ENCODE measurements at places on chromosomes 5 and 9.
A peak's percentile ranks its signal among the peaks of the same experiment; 100 is the strongest.

- no peak for DNase-seq
These were observed 39.0 kb upstream of the POC5 start for GRCh38 chr5:75756211-75756610.

DNA sequence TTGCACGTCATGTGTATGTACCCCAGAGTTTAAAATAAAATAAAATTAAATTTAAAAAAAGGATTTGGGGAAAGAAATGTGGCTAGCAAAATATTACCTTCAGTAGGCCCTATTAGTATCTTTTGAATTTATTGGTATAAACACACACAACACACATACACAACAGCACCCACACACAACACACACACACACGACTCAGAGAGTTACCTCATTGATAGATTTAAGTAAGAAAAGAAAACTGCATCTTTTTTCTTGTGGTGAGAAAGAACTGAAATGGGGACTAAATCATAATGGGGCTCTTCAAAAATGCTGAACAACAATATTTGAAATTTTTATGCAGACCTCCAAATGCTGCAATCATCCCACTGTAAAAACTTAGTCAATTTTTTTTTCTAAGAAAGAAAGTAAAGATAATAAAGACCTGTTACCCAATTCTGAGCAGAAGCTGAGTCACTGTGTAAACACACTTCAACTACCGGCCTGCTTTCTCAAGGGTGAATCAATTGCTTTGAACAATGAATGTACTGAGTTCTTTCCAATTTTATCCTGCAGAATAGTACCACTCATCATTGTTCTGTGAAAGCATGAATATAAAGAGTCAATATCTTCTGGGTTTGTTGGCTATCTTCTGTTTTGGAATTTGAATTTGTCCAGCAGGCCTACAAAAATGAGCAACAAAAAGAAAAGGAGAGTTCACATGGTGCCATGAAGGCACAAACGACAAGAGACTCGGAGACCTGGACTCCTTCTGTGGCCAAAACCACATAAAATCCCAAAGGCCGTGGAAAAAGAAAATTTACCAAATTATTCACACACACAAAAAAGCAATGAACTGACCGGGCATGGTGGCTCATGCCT is 57.9 kb upstream of the CCNG1 start:
- no peak for DNase-seq

DNA sequence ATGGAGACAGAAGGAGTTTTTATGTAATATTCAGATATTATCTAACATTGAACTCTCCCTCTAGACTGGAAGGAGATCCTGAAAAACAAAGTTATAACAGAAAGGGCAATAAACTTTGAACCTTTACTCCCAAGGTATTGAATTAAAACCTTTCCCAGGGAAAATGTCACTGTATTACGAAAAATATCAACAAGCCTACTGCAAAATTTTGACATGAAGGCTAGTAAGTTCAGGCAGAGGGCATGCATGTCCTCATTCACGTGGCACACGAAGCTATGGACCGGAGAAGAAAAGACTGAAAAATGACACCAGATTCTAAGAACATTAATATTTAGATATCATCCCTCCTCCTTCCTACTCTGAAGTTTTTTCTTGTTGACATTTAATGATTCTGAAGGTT is 638.8 kb downstream of the LRRC70 start:
- no peak for DNase-seq

- no peak for DNase-seq
These were observed 113.7 kb downstream of the TRIO start for GRCh38 chr5:14256756-14257393.

- no peak for DNase-seq
These were observed 42.7 kb downstream of the SECISBP2 start for GRCh38 chr9:89361031-89361430.

DNA sequence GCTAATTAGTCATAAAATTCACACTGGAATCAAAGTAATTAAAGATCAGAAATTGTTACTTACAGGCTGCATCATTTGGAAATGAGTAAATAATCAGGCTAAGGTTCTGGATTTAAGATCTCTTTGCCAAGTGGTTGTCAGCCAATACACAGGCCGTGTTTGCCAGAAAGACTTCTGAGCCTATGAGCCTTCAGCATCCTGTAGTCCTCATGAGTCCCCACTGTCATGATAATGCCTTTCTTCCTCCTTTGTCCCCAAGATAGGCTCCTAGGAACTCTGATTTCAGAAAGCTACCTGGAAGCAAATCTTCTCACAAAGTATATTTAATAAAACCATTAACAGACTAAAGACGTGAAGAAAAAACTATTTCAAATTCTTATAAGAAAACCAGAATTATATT is 810.5 kb downstream of the DNAH5 start:
- DNase-seq: no peak

DNA sequence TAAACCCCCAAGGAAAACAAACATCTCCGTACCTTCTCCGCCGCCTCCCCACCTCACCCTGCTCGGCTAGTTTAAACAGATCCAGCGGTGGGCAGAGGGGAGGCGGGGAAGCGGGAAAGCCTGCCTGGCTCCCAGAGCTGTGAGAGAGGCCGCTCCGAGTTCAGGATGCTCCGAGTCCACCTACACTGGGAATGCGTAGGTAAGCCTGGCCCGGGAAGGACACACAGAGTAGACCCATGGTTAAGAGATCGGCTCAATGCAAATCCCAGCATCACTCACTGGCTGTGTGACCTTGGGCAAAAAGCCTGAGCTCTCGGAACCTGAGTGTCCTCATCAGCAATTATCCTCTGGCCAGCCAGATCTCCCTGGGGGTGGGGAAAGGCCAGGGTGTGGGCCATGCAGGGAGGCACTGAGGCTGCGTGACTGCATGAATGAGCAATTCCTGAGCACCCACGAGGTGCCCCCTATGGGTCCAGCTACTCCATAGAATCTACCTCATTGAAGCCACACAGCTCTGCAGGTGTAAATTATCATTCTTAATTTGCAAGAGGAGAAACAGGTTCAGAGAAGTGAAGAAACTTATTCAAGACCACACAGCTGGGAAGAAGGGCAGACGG is 30.5 kb upstream of the LMX1B start:
- no peak for DNase-seq

DNA sequence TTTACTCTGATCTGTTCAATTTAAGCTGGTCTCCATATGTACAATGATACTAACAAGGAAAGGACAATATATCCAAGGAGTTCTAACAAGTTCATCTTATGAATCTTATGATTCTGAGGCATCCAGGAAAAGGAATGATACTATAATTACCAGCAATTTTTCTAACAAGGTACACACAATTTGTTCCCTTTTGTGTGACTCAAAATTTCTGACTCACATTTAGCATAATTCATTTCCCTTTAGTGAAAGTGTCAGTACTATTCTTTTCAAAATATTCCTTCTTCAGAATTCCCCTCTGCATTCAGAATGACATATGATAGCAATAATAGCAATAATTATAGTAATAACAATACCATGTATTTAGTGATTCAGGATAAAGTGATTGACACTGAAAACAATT is 594.8 kb downstream of the DMRTA1 start:
- no peak for DNase-seq

DNA sequence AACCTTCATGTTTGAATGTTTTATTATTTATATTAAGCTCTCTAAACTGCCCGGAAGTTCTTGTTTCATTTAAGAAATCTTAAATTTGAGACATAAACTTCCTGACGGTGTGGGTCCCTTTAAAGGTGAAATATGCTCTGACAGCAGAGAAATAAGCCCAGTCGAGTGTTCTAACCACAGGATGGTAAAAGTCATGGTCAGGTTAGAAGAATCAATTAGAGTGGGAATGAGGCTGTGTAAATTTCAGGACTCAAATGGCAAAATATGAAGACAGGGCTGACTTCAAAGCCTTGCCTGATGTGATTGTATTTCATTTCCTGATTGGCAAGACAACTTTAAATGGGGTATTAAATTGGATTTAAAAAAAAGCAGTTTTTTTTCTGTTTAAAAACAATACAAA is 432.9 kb upstream of the BRINP1 start:
- DNase-seq: no peak

DNA sequence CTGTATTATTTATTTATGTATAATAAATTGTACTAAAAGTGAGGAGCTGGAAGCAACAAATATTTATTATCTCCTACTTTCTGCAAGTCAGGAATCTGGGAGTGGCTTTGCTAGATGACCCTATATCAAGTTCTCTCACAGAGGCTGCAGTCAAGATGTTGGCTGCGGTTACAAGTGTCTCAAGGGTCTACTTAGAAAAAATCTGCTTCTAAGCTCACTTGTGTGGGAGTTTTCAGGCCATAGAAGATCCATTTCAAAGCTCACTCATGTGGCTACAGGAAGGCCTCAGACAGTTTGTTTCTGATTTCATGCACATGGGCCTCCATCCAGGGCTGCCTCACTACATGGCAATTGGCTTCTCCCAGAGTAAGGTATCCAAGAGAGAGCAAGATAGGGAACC is 551.1 kb downstream of the CAAP1 start:
- DNase-seq: no peak

DNA sequence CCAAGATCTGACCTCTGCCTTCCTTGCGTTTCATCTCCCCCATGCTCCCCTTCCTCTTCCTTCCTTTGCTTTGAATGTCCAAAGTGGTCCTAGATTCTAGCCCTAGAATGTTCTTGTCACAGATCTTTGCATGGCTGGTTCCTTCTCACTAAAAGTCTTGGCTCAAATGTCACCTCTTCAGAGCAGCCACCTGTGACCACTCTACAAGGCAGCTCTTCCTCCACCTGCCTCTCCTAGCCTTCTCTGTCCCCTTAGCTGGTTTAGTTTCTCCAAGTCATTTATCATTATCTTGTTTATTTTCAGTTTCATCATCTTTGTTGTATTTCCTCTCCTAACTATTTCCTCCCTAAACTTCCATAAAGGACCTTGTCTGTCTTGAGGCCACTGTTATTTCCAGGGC is 7.1 kb upstream of the OCLN start:
- DNase-seq: no peak

DNA sequence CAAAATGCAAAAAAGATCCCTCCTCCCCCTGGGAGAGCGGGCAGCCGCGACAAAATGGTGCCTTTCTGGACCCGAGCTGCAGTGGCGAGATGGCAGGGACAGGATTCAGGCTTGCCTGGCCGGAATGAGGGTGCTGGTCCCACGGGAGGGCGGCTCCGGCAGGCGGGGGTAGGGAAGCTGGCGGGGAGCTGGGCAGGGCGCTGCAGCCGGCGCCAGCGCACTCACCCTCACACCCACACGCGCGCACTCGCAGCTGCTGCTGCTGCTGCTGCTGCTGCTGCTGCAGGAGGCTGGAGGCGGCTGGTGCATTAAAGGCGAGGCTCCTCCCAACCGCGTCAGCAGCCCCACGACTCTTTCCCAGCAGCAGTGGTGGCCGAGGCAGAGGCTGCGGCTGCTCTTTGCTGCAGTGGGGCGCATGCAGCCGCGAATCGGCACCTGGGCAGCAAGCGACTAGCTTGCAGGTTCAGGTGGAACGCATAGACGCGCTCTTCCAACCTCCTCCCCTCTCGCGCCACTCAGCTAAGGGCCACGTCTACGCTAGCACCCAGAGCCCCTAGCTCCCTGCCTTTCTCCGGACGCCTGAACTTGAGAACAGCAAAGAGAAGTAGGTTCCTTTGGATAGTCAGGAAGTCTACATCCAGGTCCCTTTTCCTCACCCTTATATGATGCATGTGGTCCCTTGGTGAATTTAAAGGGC is at the start of gene PPP2R2B:
PPP2R2B (minus strand) TSS at position 282 of the 697 bp plus-strand sequence.
- peak; percentile 4 for DNase-seq

DNA sequence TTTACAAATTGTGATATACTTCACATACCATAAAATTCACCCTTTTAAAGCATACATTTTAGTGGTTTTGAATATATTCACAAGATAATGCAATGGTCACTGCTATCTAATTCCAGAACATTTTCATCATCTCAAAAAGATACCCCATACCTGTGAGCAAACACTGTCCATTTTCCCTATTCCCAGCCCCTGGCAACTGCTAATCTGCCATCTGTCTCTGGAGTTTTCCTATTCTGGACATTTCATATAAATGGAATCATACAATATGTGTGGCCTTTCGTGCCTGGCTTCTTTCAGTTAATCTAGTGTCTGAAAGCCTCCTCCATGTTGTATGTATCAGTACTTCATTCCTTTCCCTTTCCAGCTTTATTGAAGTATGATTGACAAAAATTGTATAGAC is 14.7 kb downstream of the SNX30 start:
- DNase-seq: no peak

- DNase-seq: no peak
These were observed 77.7 kb downstream of the BRINP1 start for GRCh38 chr9:119291554-119291953.

GRCh38 chr5:85052826-85053225 is 668.1 kb upstream of the EDIL3 start:
- no peak for DNase-seq

DNA sequence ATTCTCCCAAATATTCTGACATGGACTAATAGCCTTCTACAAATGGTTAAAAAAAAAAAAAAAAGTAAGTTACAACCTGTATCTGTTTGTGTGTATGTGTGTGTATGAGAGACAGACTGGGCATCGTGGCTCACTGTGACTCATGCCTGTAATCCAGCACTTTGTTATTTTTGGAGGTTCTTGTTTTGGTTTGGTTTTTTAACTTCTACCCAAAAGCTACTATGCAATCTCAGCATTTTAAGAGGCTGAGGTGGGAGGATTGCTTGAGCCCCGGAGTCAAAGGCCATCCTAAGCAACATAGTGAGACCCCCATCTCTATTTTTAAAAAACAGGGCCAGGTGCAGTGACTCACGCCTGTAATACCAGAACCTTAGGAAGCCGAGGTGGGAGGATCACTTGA is 17.6 kb upstream of the HAVCR1 start:
- no peak for DNase-seq

GRCh38 chr5:57094753-57095683 is 78.8 kb upstream of the GPBP1 start:
- no peak for DNase-seq

- DNase-seq: no peak
These were observed 67.4 kb downstream of the CDO1 start for GRCh38 chr5:115749016-115749415.

GRCh38 chr9:73566627-73567026 is 415.0 kb downstream of the ANXA1 start:
- DNase-seq: no peak

- DNase-seq: no peak
These were observed 277.8 kb downstream of the RAB3C start for GRCh38 chr5:58860680-58861079.

DNA sequence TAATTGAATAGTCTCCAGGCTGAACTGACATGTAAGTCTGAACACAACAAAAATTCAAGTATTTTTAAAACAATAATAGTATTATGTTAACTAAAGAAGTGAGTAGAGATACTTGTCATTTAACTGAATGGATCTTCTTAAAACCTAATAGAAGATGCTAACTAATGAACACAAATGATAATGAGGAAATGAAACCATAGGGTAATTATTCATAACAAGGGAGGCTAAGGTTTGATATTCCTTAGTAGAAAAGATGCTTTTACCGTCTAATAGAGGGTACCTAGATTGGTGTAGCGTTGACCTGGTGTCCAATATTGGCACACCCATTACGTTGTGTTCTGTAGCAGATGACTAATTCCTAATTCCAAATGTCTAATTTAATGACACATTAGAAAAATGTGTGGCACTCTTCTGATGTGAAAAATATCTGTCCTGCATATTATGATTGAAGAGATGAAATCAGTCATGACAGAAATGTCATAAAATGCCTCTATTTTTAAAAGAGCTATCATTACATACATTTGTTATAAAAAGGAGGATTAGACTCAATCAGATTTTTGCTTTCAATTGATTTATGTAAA is 14.9 kb upstream of the DAB2 start:
- no peak for DNase-seq
